ENCODE measurements at places on chromosomes 6 and 20.

DNA sequence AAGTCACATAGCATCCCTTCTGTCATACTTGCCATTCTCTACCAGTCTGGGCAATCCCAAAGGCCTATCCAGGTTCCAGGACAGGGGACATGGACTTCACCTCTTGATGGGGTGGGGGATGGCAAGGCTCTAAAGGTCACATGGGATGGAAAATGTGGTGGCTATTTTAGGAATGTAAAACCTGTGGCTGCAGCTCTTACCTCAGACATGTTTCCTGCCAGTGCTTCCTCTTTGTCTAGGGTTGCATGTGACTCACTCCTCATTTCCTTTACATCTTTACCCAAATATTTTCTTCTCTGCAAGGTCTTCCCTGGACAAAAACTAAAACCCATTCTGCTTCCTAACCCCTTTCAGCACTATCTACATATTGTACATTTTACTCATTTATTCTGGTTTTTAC lies 135.7 kb downstream of the BTBD3 start:
- DNase-seq, result peak; percentile 88

GRCh38 chr6:66508433-66508832 lies 801.4 kb upstream of the EYS start:
- DNase-seq, result no peak

DNA sequence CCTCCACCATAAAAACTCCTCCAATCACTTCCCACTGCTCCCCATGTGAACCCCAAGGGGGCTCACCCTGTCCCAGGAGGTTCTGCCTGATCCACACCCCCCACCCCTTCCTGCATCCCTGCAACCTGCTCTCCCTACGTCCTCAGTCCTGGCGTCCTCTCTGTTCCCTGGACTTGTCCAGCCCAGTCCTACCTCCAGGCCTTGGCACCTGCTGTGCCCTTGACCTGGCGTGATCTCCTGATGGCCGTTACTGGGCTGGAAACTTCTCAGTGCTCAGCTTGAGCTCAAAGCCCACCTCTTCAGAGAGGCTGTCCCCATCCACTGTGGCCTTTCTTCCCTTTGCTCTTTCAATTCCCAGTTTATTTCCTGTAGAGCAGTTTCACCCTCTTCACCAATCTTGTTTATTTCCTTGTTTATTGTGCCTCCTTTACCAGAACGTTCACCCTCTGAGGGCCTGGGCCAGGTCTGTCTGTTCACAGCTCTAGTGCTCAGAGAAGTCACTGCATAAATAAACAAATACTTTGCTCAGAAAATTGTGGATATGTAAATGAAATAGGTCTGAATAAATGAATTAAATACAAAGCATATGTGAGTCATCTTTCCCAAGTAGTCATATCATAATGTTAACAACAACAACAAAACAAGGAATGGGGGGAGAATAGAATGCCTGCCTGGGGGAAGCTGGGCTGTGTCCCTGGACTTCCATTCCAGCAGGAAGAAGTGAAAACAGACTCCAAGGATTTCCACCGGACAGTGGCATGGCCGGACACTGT lies 175.7 kb upstream of the SULF2 start:
- DNase-seq, result no peak

GRCh38 chr20:41969656-41970055 lies 351.5 kb upstream of the CHD6 start:
- DNase-seq, result no peak

DNA sequence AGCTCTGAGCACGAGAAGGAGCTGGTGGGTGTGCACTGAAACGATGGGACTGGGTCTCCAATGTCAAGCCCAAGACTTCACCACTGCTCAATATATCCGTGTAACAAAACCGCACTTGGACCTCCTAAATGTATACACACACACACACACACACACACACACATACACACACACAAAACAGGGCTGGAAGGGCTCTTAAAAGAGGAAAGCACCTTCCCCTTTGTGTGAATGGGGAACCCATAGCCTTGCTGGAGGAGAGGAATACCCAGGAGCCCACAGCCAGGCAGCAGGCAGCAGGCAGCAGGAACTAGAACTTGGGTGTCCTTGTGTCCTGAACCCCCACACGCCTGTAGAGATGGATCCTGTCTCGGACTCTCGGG lies 29.8 kb downstream of the TGM2 start:
- no peak for DNase-seq

GRCh38 chr20:51497542-51498467 lies 44.7 kb downstream of the NFATC2 start:
- DNase-seq, result peak; percentile 82

- DNase-seq, result no peak
Measured at GRCh38 chr20:48708116-48708515, 119.7 kb downstream of the PREX1 start.
